Muscle of leg (tissue), 16 donors: ENCODE measurements at places on chromosomes 11 and 22.

GRCh38 chr11:78100261-78100660 lies 20.6 kb upstream of the NDUFC2 start:
- no peak for DNase-seq

DNA sequence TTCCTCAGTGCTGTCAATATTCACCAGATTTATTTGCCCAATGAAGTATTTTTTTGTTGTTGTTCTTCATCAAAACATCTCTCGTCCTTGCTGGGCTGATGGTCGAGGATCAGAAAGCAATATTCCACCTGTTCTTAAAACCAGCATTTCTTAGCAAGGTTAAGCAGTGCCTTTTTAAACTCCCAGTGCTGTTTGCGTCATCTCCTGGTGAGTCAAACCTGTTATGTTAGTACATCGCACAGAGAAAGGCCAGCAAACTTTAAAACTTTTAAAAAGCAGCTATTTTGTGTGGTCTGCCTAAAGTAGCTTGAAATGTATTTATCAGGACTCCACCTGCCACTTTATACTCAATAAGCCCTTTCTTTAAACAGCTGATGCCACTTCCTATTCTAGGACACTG lies 802.0 kb downstream of the KCNA4 start:
- DNase-seq = no peak

- no peak for DNase-seq
These were observed 72.0 kb downstream of the MICAL3 start for GRCh38 chr22:17952273-17952801.

DNA sequence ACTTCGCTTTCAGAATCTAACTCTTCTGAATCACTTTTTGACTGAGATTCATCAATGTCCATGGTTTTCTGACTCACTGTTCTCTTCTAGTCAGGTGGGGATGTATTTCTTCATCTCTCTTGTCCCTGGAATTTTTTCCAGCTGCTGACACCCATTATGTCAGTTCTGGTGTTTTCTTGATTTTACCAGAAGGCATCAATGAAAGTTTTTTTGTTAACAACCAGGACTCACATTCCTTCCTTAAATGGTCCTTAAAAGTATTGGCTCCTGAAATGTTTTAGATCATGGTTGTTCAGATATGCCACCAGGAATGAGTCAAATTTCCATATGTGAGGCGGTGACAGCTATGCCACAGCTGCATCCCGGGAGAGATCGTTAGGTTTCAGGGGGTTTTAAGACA lies 12.9 kb downstream of the MICAL2 start:
- no peak for DNase-seq

DNA sequence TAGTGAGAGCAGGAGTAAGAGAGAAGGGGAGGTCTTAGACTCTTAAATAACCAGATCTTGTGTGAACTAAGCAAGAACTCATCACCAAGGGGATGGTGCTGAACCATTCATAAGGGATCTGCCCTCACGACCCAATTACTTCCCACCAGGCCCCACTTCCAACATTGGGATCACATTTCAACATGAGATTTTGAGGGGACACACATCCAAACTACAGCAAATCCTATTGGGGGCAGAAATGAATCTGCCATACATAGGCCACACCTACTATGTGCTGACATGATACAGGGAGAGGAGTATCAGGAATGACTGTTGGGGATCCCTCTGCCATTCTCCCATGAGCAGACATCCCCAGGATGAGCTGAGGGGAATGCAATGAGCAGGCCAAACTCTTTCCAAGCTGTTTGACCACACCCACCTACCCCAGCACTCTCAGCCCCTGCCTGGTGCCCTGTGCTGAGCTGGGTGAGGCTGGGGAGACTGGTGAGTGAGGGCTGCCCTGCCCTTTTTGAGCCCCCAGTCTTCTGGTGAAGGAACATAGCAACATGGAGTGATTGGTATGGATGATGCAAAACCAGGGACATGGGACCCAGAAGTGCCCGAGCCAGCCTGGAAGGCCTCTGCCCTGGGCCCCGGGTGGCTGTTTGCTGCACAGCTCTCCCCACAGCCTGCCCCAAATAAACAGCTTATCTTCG lies 1.2 kb upstream of the GTSE1 start:
- no peak for DNase-seq

DNA sequence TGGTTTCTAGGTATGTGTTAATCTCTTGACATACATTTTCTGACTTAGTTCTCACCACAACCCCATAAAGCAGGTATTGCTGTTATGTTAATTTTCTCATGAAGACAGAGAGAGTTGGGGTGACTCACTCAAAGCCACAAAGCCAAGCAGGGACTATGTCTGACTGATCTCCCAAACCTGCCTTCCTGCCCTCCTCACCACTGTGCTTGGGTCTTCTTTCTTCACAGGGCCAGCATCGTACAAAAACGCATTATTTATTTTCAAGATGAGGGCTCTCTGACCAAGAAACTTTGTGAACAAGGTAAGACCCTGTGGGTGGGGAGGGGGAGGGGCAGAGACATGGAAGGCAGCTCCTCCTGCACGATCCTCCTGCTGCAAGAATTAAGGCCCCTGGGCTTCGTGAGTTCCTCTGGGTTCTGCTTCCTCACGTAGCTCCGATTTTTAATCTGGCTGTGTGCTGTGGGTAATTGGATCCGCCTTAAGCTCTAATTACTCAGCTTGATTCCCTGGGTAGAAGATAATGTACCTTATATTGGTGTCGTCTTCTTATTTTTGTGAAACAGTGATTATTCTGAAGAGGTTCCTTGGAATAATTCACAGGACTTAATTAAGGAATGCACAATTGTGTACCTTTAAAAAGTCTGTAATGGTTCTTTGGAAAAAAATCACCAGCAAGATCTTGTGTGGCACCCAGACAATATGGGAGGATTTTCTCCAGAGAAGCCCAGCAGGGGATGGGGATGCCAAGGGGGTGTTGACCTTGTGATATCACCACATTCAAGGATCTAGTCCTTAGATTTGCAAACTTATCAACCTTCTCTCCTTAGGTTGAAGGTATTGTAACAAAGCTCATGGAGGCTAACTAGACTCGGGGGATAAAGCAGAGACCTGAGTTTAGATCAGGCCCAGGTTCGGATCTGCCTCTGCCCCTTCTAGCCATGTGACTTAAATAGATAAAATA lies 112.9 kb downstream of the SPON1 start:
- no peak for DNase-seq

GRCh38 chr11:73271936-73272679 lies at the start of gene P2RY6:
P2RY6 (plus strand) TSS chr11:73272338; CDS start chr11:73296519, 24,181 bp downstream.
- peak; percentile 38 for DNase-seq

DNA sequence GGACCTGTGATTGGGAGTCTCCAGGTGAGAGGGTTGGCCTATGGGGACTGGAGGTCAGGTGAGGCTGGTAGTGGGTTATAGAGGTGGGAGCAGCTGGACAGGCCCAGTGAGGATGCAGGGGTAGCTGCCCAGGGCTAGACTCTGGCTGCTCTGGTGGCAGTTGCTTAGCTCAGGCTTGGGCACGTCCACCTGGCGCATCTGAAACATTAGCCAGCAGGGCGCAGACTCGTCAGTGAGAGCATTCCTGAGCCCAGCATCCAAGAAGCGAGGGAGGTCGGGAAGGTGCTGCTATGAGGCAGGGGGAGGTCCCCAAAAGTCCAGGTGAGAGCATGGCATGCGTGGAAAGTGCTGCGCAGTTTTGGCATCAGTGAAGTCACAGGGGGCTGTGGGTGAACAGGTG lies 3.5 kb upstream of the GGT1 start:
- DNase-seq = no peak

DNA sequence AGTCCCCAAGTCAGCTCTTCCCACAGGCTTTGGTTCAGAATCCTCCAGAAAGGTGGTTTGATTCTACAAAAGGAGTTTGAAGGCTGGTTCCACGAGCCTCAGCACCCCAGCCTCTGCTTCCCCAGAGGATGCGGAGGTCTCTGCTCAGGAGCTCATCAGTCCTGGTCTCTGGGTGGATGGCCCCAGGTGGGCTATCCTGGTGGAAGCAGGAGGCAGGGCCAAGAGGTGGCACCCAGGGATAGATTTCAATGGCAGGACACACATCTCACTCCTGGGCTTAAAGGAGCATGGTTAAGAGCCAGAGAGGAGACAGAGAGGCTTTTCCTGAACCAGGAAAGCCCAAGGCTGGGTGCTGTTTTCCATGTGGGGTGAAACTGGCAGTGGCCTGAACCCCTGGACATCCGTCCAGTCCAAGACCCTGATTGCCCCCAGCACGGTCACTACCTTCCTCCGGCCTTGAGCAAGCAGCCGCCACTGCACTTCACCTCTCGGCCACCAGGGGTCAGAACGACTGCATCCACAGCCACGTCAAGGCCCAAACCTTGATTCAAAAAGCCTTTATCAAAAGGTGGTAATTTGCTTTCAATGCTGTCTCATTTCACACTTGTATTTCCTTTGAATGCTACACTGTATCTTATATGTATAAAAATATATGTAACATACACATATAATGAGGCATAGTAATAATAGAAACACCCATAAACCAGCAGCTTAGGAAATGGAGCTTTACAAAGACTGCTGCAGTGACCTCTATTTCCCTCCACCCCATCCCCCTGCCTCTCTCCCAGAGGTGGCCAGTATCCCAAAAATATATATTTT lies 19.3 kb upstream of the FXYD2 start:
- peak; percentile 75 for DNase-seq

GRCh38 chr11:114819028-114819427 lies 140.7 kb downstream of the NXPE2 start:
- DNase-seq = no peak

GRCh38 chr11:132058211-132058772 lies 687.9 kb downstream of the NTM start:
- peak; percentile 71 for DNase-seq

DNA sequence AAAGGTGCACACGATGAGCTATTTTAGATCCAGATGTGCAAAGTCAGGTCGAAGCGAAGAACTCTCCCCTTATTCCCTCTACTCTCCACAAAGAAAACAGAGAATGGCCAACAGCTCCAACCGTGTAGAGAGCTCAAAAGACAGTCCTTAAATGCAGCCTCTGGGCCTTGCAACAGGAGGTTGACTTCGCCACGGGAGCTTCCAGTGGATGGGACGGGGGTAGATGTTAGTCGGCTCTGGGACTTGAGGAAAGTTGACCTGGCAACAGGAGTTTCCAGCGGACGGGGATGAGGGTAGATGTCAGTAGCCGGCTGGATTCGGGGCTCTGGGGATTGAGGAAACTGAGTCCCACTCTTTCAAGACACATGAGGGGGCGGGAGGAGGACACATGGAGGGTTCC lies 450.4 kb downstream of the BRD1 start:
- no peak for DNase-seq

DNA sequence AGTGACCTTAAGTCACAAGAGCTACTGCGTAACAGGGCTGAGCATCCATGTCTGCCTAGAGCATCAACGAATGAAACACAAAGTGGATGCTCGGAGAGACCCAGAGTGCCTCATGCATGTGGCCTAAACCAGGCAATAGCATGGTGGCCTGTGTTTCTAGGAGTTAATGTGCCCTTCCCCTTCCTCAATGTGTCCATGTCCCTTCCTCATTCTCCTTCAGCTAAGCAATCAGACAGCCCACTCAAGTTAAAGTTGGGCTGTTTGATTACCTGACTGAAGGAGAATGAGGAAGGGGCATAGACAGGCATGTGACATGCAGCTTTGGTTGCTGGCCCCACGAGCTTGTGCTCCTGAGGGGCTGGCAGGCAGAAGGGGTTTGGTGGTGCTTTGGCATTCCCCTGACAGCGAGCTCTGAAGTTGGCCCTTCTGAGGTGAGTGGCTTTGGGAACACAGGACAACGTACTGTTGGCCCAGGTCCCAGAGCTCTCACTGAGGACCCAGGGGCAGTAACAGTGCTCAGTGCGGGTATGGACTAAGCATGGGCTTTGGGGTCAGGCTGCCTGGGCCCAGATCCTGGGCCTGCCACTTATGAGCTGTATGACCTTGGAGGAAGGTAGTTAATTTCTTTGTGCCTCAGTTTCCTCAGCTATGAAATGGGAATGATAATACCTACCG lies 46.7 kb downstream of the IRAG1 start:
- DNase-seq = no peak

- DNase-seq = peak; percentile 37
These were observed 1.4 kb upstream of the TCN2 start for GRCh38 chr22:30605449-30606110.

- DNase-seq = no peak
These were observed 4.1 kb downstream of the ROBO3 start for GRCh38 chr11:124869331-124869730.

- peak; percentile 55 for DNase-seq
These were observed 1.5 kb downstream of the IFITM5 start for GRCh38 chr11:297586-298405.

DNA sequence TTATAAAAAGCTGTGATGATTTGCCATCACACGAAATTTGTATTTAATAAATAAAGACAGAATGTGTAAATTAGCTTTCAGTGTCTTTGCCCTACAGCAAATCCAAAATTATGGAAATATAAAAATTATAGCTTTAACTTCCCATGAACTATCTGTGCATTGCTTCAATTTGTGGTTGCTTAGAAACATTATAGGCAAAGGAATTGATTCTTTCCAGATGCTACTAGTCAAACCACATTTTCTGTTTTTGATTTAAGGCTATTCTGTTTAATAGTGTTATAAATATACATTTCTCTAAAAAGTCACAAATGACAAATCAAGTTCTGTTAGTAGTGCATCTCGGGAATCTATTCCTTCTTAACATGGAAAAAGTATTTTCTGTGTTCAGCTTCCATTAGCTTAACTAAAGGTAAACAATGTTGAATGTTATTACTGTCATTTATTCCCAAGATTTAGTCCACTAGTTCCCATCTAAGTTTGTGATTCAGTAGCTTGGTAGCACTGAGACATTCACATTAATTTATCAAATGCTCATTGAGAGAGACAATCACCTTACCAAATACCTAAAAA lies 1086.3 kb upstream of the CCDC90B start:
- DNase-seq = peak; percentile 72

DNA sequence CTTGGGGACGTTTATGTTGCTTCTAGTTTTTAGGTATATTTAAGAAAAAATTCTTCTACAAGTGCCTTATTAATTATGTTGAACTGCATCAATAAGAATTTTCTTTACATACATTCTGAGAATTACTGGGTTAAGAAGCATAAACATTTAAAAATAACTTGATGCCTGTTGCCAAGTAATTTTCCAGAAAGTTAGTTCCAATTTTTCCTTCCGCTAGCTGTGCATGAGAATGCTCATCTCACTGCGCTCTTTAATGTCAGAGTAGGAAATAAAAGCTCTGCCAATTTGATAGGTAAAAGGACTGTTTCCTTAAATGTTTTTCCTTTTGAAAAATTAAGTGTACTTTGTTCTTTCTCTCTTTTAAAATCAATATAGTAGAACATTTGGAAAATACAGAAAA lies 113.1 kb upstream of the ZBED5 start:
- DNase-seq = peak; percentile 60

- peak; percentile 46 for DNase-seq
These were observed 37.0 kb downstream of the GAB2 start for GRCh38 chr11:78380615-78381051.

- no peak for DNase-seq
These were observed 6.9 kb upstream of the RAD9A start for GRCh38 chr11:67384851-67385366.

DNA sequence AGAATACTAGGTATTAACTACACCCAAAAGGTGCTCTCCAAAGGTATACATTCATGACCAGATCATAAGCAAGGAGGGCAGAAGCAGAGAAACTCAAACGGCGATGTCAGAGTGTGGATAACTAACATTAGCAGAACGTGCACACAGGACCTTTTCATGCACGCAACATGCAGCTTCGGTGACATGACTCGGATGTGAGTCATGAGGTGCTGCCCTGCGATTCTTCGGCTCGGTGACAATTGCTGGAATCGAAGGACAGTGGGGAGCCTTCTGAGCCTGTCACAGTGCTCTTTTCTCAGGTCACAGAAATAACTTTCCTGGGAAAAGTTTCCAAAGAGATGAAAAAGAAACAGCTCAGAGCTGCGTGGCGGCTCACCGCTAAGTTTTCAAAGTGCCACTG lies 418.5 kb upstream of the SYN3 start:
- no peak for DNase-seq
